ENCODE measurements at places on chromosomes 3 and 15.

- no peak for DNase-seq
Observed at GRCh38 chr3:150825916-150826377, 63.0 kb upstream of the SIAH2 start.

DNA sequence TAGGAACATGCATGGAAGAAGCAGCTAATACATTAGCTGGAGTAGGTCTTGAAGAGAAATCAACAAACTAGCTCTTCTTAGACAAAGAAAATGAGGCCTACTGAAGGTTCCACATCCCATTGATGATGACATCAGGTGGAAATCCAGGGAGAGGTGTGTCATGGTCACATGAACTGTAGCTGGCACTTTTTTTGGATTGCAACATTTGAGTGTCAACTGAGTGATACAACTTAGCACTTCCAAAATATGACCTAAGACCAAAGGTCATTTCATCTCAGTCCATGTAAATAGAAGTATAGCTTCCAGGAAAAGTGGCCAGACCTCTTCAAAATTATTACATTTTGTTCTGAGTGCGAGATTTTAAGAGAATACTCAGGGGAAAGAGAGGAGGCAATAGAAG lies 117.2 kb upstream of the MEIS2 start:
- DNase-seq: no peak

GRCh38 chr15:20106026-20106425 lies 435.6 kb downstream of the GOLGA6L6 start:
- DNase-seq: no peak

- DNase-seq: no peak
Observed at GRCh38 chr15:38992930-38993329, 428.3 kb upstream of the RASGRP1 start.

- no peak for DNase-seq
Observed at GRCh38 chr15:80636675-80637074, 58.4 kb upstream of the ABHD17C start.

DNA sequence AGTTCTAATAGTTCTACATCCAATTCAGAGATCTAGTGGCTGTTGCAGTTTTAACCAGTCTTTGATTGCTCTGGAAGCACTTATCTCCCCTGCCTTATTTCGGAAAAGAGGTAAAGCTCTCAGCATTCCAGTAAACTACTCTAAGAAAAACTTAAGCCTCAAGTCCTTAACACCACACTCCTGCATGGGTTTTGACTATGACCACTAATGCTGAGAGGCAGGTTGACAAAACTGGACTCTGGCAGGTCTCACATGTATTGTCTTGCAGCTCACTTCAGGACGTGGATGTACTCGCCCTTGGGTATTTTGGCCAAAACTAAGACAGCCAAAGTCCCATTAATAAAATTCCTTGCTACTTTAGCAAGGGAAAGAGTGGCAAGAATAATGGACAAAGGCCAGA lies 405.9 kb upstream of the GRM7 start:
- no peak for DNase-seq

All from lower leg skin (tissue), 4 donors.